ENCODE measurements at places on chromosomes 1 and 21.

- DNase-seq = no peak
Measured at GRCh38 chr1:22636927-22637326, 499 bp downstream of the C1QA start.

GRCh38 chr1:15328351-15329103 lies 81.2 kb upstream of the EFHD2 start:
- DNase-seq = no peak

DNA sequence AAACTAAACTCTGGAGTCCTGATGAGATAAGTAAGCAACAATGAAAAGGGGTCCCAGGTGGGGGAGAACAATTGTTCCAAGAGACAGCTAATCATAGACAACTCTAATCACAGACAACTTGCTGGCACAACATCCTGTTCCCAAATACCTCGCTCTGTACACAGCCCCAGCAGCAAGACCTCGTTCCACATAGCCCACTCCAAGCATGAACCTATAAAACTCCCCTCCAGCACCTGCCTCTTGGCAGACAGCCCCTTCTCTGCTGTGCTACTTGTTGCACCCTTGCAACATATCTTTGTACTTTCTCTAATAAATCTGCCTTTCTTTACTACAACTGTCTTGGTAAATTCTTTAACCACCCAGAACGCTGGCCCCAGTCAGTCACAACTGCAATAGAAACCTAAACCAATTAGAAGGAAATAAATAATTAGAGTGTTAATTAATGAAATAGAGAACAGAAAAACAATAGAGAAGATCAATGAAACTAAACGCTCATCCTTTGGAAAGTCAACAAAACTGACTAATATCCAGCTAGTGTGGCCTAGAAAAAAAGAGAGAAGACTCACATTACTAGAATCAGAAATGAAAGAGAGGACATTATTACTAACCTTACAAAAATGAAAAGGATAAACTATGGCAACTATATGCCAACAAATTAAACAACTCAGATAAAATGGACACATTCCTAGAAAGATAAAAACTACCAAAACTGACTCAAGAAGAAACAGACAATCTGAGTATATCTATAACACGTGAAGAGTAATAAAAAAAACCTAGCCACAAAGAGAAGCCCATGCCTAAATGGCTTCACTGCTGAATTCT lies 36.1 kb downstream of the LRRC40 start:
- no peak for DNase-seq

DNA sequence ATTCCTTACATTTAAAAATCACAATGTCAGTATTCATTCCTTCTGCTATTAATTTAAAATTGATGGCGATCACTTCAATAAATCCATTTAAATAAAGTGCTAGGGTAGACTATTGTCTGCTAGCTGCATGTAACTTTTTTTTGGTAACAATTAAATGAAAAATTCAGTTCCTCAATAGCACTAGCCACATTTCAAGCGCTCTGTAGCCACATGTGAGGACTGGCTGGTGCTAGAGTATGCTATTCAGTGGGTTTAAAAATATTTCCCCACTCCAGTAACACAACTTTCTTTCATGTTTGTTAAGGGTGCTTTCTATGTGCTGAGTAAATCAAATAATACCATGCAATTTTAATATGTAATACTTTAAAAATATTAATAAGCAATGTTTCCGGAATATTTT lies 108.2 kb downstream of the LTN1 start:
- no peak for DNase-seq

GRCh38 chr1:88685259-88685620 lies 1.2 kb downstream of the PKN2 start:
- DNase-seq = no peak

- DNase-seq = no peak
Measured at GRCh38 chr1:174967845-174968705, 31.7 kb upstream of the CACYBP start.

Measured in stimulated activated CD4-positive, alpha-beta T cell treated with anti-CD3 and anti-CD28 coated beads, Interleukin-1b, Interleukin-23, amount 100 ng/mL, for 4 hours (primary cell).